Right cardiac atrium (tissue), 5 donors: ENCODE measurements at places on chromosomes 11 and 22. TPM values are rescaled to one million over a fixed set of nuclear protein-coding genes. Genes with fewer than 3 reads are reported as not detected.
A peak's percentile ranks its signal among the peaks of the same experiment; 100 is the strongest.

GRCh38 chr22:49771266-49772065 is 56.2 kb downstream of the BRD1 start:
- DNase-seq = peak; percentile 50

- DNase-seq = peak; percentile 78
Measured at GRCh38 chr11:66277471-66278362, at the start of gene CNIH2. TSS of gene CNIH2 (plus strand) at chr11:66278175. CDS start at chr11:66278457, 282 bp downstream.

The SLC5A12 gene
- 12.1 TPM for total RNA-seq

GRCh38 chr22:46604306-46604690 is 15.9 kb upstream of the GRAMD4 start:
- peak; percentile 77 for DNase-seq

GRCh38 chr11:84260862-84261261 is 974.7 kb upstream of the CCDC90B start:
- DNase-seq = no peak

The MRGPRX4 gene
- total RNA-seq = not detected

GRCh38 chr11:59510941-59511589 is at the start of gene OR4D9:
TSS of gene OR4D9 (plus strand) at chr11:59511539. CDS start at chr11:59514913, 3,374 bp downstream.
- DNase-seq = no peak

The PATE2 gene
- not detected for total RNA-seq

DNA sequence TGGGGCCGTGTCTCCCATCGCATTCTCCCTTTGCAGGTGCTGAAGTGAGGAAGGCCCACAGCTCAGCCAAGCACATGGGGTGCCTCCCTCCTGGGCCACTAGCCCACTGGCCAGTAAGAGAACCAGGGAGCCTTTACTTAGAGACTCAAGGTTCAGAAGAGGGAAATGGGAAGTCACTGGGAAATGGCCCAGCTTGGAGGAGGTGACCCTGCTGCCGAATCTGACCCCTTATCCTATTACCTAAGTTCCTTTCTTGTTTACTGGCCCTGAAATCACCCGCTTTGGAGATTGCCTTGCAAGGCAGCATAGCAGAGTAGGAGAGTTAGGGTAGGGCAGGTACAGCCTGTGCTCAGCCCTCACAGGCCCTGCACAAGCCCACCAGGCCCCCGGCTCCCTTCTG is 24.4 kb downstream of the UPB1 start:
- DNase-seq = no peak

- DNase-seq = no peak
Measured at GRCh38 chr11:120128392-120129119, 9.4 kb downstream of the TRIM29 start.

GRCh38 chr11:68756171-68756766 is 4.9 kb upstream of the TESMIN start:
- DNase-seq = no peak

The MAPK8IP2 gene
- 0.28 TPM for total RNA-seq

The F2 gene
- not detected for total RNA-seq

- DNase-seq = no peak
Measured at GRCh38 chr11:121435132-121435531, 17.0 kb upstream of the SORL1 start.

The ART1 gene
- not detected for total RNA-seq

The MUC2 gene
- 0.03 TPM for total RNA-seq

The OTOG gene
- not detected for total RNA-seq

DNA sequence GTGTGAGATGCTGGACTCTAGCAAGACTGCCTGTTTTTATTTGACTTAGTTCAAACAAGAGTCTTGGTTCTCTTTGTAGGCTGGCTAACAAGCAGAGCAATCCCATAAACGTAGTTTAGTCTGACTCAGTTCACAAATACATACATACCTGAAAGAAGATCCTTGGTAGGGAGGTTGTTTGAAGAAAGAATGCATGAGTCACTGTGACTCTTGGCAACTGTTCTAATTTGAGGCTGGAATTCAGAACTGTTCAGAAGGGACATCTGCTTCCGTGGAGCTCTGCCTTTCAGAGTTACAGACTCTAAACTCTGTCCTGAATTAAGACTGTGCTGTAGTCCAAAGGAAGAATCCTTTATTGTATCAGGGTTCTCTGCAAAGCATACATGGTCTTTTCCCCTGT is 32.2 kb downstream of the C2CD3 start:
- no peak for DNase-seq

GRCh38 chr11:2540992-2541680 is 96.3 kb downstream of the KCNQ1 start:
- peak; percentile 40 for DNase-seq

- no peak for DNase-seq
Measured at GRCh38 chr22:42947211-42947990, 67.5 kb downstream of the PACSIN2 start.

The CDC45 gene
- total RNA-seq = not detected

The C11orf97 gene
- not detected for total RNA-seq

The SCGB1D2 gene
- not detected for total RNA-seq

DNA sequence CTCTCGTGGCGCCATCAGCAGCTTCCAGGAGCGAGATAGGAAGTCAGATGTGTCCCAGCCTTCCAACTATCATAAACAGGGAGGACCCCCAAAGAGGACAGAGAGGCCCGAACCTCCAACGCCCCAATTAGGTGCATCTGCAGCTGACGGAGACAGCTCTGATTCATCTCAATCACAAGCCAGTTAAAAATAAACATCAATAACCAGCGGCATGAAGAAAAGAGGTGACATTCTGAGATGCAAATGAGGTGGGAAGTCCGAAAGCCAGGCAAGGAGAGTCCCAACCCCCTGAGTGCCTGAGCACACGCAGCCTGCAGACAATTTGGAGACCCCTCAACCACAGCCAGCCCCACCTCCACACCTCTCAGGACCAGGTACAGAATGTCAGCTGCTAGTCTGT is 28.1 kb upstream of the IGSF9B start:
- DNase-seq = peak; percentile 28

DNA sequence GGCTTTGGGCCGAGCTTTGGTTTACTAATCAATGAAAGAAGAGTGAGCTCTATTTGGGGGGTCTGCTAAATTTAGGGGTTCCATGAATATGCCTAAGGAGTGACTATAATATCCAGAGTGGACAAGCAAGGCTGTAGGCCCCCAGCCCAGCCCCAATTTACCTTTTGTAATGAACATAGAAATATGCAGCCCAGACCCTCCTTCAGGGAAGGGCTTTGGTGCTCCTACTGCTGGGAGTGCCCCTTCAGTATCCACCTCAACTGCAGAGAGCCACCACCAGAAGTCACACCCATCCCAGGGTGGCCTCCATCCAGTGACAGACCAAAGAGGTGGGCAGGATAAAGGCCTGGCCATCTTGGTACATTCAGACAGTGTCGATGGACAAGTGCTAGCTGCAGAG is 43.1 kb downstream of the CHST1 start:
- no peak for DNase-seq

GRCh38 chr11:119110439-119110838 is 3.3 kb downstream of the C2CD2L start:
- no peak for DNase-seq

The SYT12 gene
- total RNA-seq = 0.34 TPM

DNA sequence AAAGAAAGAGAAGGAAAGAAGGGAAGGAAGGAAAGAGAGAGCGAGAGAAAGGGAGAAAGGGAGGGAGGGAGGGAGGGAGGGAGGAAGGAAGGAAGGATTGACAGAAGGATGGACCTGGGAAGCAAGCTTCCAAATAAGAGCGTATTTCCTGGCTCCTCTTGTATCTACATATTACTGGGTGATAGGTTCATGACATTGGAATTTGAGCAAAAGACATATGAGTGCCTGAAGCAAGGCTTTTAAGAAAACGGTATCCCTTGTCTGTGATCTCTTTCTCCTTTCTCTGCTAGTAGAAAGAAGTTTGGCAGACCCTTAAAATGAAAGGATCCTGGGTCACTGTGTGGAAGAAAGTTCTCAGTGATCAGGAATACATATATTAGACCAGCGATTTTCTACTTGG is 932.2 kb upstream of the CCDC90B start:
- DNase-seq = no peak

- no peak for DNase-seq
Measured at GRCh38 chr11:13777341-13777985, 109.0 kb downstream of the FAR1 start.

- DNase-seq = no peak
Measured at GRCh38 chr22:22872722-22873708, 14.6 kb upstream of the IGLL5 start.

DNA sequence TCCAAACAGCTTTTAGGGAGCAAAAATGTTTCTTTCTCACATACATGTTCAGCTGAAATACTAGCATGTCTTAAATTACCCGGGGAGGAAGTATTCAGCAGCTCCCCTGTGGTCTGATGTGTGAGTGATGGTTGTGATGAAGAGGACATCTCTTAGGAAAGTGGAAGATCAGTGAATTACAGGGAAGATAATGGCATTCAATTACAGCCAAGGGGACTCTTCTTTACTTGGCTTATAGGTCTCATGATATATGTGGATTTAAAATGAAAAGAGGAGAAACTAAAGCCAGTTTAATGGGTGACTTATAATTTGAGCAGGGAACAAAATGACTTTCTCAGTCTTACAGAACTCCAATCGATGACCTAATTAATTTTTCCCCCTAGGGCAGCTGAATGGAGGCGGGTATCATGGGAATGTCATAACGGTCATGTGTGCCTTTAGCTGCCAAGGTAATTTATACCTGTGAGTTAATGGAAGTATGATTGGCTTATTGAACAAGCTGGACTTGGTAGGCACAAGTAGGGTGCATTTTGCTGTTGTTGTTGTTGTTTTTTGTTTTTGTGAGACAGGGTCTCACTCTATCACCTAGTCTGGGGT is 198.8 kb downstream of the HIPK3 start:
- DNase-seq = no peak

GRCh38 chr22:31451709-31452571 is 37.7 kb downstream of the EIF4ENIF1 start:
- DNase-seq = no peak

The TRMU gene
- 48.7 TPM for total RNA-seq
